T-helper 2 cell treated with Interferon-gamma antibody and Interleukin-4, amounts not matched to agents 100 ng/mL and 5 ng/mL, for 36 hours (primary cell): ENCODE measurements at places on chromosomes 5 and 9. TPM values are rescaled to one million over a fixed set of nuclear protein-coding genes. Genes with fewer than 3 reads are reported as not detected.

LAMC3 gene
- total RNA-seq = 0.05 and 0.07 TPM in 2 replicates

TAF11L3 gene
- total RNA-seq = not detected in 2 replicates

NUDT12 gene
- total RNA-seq = 1.2 TPM in 2 replicates

SCGB3A2 gene
- total RNA-seq = not detected in 2 replicates

CCDC152 gene
- 6.3 TPM in 2 replicates for total RNA-seq

CCDC192 gene
- not detected in 2 replicates for total RNA-seq

IL3 gene
- 0.82 TPM in 2 replicates for total RNA-seq

GAPT gene
- not detected in 2 replicates for total RNA-seq

TMEM252 gene
- not detected in 2 replicates for total RNA-seq

COL15A1 gene
- total RNA-seq = 0.20 and 0.23 TPM in 2 replicates

SLC9A3 gene
- 1.5 and 1.6 TPM in 2 replicates for total RNA-seq

TAF11L5 gene
- not detected in 2 replicates for total RNA-seq

CMBL gene
- 0.84 and 0.98 TPM in 2 replicates for total RNA-seq

SPINK7 gene
- not detected in 2 replicates for total RNA-seq

PCDHA1 gene
- total RNA-seq = not detected in 2 replicates

GIN1 gene
- total RNA-seq = 8.0 and 10.5 TPM in 2 replicates

SLCO4C1 gene
- 1.8 and 2.0 TPM in 2 replicates for total RNA-seq

WWC1 gene
- total RNA-seq = not detected in 2 replicates

GPR151 gene
- not detected in 2 replicates for total RNA-seq

PPIC gene
- not detected in 2 replicates for total RNA-seq

ANKRD18B gene
- 1.1 and 1.9 TPM in 2 replicates for total RNA-seq

ANXA2R gene
- 26.2 and 26.6 TPM in 2 replicates for total RNA-seq

SLC25A2 gene
- 0.25 and 0.59 TPM in 2 replicates for total RNA-seq

PCDHB4 gene
- not detected in 2 replicates for total RNA-seq

NAIP gene
- 13.1 and 14.0 TPM in 2 replicates for total RNA-seq

SLC45A2 gene
- total RNA-seq = 0.14 and 0.23 TPM in 2 replicates

CAMK4 gene
- total RNA-seq = 106 and 112 TPM in 2 replicates

PCDHGA8 gene
- 0.18 TPM in 2 replicates for total RNA-seq

CCNH gene
- 56.2 and 57.9 TPM in 2 replicates for total RNA-seq

PCDHA10 gene
- total RNA-seq = not detected in 2 replicates

DMRT2 gene
- total RNA-seq = 0.52 and 0.61 TPM in 2 replicates

TCF7 gene
- 30.8 and 31.8 TPM in 2 replicates for total RNA-seq

FAM200C gene
- total RNA-seq = 1.0 TPM in 2 replicates

SLCO6A1 gene
- total RNA-seq = not detected in 2 replicates

GZMA gene
- 738 and 757 TPM in 2 replicates for total RNA-seq

NUDT2 gene
- 26.6 and 27.6 TPM in 2 replicates for total RNA-seq

GM2A gene
- 23.3 and 31.3 TPM in 2 replicates for total RNA-seq

BARX1 gene
- 0.20 TPM in 1 of 2 replicates, not detected in the other for total RNA-seq

BTNL3 gene
- not detected in 2 replicates for total RNA-seq

PRUNE2 gene
- 0.93 and 1.1 TPM in 2 replicates for total RNA-seq

ADRB2 gene
- total RNA-seq = 0.34 and 0.70 TPM in 2 replicates

FNIP1 gene
- 24.0 and 24.9 TPM in 2 replicates for total RNA-seq

PCDHGA7 gene
- 0.30 TPM in 2 replicates for total RNA-seq

ADAM19 gene
- total RNA-seq = 313 and 314 TPM in 2 replicates

GPX8 gene
- total RNA-seq = not detected in 2 replicates
